Upper lobe of left lung (tissue), 6 donors: ENCODE measurements at places on chromosomes 7 and 10. TPM values are rescaled to one million over a fixed set of nuclear protein-coding genes. Genes with fewer than 3 reads are reported as not detected.

DNA sequence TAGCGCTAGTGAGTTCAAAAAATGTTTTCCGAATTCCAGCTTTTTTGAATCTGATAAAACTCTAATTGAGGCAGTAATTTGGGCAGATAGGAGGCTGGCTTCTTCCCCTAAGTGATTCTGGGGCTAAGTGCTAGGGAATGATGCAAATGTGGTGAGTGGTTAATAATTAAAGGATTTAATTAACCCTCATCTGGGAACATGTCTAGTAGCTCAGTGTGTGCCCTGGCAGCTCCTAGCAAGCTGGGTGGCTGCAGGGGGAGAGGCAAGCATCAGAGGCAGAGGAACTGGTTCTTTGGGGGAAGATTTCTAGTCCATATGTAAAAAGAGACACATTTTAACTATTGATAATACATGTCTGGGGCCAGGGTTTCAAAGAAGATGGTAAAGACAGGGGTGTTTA lies 354.5 kb downstream of the WDR11 start:
- DNase-seq: no peak

- peak; percentile 86 for DNase-seq
Observed at GRCh38 chr10:78047314-78047891, 13.7 kb downstream of the RPS24 start.

GRCh38 chr10:6083523-6084475 lies 5.0 kb upstream of the RBM17 start:
- DNase-seq: no peak

DNA sequence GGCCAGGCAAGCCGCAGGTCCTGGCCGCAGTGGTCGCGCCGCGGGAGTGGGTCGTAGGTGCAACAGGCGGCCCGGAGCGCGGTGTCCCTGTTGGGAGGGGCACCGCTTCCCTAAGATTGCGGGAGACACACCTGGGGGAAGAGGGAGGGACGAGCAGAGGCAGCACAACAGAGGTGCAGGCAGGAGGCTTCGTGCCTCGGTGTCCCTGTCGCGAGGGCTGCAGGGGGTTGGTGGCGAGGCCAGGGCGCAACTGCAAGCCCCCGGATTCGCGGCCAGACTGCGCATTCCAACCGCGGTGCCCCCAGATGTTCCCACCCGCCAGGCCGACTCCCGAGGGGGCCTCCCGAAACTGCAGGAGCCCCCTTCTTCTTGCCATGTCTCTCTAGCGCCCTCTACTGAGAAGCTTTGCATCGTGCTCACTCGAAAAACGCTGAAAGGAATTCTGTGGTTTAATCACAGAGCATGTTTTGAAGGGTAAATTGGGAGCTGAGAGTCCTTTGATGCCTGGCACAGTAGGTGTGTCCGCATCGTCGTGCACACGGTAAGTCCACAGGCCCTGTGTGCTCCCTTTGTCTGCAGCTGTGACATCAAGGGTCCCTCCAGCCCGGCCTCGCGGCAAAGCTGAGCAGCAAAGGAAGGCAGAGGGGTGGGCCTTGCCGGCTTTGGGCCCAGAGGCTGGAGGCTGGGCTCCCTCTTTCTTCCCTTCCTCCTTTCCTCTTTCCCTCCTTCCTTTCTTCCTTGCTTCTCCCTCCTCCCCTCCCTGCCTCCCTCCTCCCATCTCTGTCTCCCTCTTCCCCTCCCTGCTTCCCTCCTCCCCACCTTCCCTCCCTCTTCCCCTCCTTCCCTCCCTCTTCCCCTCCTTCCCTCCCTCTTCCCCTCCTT lies 6.2 kb upstream of the MBL2 start:
- DNase-seq: no peak

DNA sequence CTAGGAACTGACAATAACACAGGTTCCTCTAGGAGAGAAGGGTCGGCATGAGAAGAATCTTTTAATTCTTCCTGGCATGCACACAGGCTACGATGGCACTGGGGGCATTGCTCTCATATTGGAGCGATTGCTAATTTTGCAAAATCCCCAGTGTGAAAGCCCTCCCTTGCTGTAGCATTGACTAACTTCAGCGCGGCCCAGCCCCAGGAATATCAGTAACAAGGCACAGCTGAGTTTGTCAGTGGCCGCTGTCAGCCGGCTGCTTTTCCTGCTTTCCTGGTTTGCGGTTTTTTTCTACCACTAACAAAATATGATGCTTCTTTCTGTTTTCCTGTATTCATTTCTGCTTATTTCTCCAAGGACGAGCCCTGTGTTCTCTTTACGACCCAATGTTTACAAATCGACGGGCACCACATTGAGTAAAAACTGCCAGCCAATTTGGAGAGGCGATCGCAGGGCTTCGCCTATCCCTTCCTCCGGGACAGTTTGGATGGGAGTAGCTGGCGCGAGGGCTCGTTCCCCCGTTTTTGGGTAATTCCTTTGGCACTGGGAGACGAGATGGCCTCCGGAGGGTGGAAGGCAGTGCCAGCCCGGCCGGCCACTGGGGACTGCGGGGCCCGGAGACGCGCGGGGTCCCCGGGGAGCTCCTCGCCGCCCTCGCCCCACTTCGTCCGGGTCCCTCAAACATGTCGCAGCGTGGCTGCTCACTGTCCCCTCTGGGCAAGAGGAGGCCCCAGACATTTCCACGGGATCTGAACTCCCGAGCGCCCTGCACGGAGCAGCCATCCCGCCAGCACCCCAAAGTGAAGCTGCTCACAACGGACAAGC lies 967 bp downstream of the ADARB2 start:
- DNase-seq: no peak

- no peak for DNase-seq
Observed at GRCh38 chr10:78706726-78707540, 361.8 kb upstream of the ZMIZ1 start.

DNA sequence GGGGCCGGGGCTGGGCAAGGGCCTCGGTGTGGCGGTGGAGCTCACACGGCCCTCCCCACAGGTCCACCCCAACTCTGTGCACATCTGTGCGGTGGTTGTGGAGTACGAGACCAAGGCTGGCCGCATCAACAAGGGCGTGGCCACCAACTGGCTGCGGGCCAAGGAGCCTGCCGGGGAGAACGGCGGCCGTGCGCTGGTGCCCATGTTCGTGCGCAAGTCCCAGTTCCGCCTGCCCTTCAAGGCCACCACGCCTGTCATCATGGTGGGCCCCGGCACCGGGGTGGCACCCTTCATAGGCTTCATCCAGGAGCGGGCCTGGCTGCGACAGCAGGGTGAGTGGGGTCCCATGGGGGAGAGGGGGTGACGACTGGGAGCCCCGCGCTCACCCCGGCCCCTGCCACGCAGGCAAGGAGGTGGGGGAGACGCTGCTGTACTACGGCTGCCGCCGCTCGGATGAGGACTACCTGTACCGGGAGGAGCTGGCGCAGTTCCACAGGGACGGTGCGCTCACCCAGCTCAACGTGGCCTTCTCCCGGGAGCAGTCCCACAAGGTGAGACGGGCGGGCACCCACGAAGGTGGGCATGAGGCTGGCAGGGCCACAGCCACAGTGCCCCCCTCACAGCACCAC lies 8.8 kb downstream of the TMEM120A start:
- peak; percentile 86 for DNase-seq

DNA sequence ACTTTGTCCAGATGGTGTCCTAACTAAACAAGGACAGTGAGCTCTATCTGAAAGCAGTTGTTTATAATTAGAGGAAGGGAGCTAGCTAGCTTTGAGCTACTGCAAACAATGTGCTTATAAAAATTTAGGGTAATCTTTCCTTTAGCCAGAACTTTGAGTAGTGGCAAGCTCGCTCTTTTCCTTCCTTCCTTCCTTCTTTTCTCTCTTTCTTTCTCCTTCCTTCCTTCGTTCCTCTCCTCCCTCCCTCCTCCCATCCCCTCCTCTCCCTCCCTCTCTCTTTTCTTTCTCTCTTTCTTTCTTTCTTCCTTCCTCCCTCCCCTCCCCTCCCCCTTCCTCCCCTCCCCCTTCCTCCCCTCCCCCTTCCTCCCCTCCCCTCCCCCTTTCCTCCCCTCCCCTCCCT lies 520.1 kb downstream of the INHBA start:
- no peak for DNase-seq

GRCh38 chr10:4181621-4182049 lies 396.6 kb upstream of the KLF6 start:
- DNase-seq: no peak

DNA sequence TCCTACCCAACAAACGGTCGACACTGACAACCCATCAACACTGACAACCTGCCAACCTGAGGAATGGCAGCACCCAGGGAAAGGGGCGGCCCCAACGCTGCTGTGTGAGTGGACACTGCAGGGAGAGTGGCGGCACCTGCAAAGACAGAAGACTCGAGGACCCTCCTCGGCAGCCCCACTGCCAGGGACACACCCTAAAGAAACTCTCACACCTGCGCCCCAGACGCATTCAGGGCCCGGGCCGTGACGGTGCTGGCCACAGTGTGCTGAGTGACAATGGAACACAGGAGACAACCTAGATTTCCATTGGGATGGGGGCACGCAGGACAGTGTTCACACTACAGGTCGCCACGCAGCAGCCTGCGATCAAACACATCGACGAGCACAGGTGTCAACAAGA lies 3.6 kb downstream of the CAMK2B start:
- no peak for DNase-seq

- DNase-seq: no peak
Observed at GRCh38 chr10:59857921-59858320, 48.4 kb downstream of the CCDC6 start.

DNA sequence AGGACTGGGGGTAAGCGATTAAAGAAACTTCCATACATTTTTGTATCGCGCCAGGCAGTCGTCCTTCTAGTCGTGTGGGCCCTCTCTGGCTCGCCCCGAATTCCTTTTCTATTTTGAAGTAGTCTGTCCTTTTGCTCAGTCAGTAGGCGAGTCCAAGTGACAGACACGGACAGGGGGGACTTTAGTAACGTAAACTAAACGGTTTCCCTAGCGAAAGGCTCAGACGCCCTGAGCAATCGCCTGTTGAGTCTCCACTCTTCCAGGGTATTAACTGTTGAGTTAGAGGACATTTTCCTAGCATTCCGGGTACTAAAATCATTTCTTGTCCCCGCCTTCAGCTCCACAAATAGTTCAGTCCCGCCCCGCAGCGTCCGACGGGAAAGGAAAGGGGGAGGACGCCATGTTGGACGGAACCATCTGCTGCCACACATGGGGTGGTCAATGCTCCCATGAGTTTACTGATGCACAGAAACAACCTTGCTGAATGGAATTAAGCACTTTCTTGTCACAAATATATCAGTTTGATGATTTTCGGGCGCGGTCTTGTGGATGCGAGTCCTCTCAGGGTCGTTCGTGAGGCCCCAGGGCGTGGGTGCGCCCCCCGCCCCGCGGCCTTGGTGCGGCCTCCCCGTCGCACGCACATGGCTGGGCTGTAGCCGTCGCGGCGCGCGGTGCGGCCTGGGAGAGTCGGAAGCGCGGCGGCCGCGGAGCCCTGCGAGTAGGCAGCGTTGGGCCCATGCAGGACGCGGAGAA lies at the start of gene EIF3B:
Gene EIF3B, plus strand, starts transcription at position 642 of the 753 bp plus-strand sequence. Its CDS starts 95 bp downstream, at position 737.
- peak; percentile 98 for DNase-seq

GRCh38 chr7:41629711-41630111 lies 73.2 kb downstream of the INHBA start:
- no peak for DNase-seq

GRCh38 chr7:43385856-43386255 lies 197.1 kb upstream of the STK17A start:
- DNase-seq: no peak

GRCh38 chr7:99325001-99325493 lies 651 bp upstream of the ARPC1A start:
- DNase-seq: no peak

- no peak for DNase-seq
Observed at GRCh38 chr7:24057243-24057642, 226.7 kb upstream of the NPY start.

DNA sequence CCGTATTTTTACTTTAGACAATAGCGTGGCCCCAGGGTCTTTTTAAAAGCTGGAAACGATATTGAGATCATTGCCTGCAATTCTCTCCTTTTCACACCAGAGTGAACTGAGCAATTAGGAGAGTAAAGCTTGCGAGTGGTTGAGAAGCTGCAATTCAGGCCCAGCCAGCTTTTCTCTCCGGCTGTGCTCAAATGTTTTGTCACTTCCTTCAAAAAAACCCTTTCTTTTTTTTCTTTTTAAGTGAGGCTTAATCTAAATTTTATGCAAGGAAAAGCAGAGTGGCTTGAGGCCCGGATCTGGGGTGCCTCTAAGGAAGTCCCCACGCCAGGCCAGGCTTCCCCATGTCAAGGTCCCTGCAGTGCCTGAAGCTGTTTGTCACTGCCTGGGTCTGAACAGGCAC lies 433.9 kb downstream of the GLRX3 start:
- no peak for DNase-seq

DNA sequence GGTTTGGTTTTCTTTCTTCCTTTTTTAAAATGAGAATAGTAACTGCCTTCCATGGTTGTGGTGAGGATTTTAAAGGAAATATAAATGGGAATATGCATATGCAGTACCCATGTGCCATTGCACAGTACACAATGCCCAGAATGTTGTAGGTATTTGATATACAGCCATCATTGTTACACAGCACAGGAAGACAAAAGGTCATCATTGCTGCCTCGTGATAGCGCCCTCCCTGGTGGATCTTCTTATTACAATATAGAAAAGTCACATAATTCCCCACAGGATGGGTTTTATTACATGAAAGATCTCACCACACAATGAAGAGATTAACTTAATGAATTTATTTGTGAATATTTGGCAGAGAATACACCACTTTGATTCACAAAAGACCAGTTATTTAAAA lies 76.5 kb downstream of the PPP1R17 start:
- no peak for DNase-seq

DNA sequence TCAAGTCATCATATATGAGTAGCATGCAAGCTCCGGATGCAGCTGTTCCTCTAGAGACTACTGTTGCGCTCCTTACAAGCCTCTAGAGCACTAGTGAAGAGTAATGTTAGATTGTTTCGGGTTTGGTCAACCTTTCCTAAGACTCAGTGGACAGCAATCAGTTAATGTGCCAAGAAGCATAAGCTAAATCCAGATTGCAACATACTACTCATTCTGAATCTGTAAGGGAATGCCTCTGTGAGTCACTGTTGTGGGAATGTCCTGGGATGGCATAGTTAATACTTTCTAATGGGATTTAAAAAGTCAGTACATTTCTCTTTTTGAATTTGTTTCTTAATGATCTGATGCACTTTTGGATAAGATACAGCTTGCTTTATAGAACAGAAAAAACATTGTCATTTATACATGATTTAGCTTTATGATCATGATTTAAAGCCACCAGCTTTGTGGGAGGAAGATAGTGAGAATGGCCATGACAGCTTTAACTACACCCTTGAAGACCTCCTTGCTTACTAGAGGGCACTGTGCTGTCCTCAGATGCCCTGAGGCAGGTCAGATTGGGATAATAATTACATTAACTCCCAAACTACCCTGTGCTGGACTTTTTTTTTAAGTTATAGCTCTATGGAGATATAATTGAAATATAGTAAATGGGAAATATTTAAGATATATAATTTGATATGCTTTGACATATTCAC lies 138.4 kb downstream of the SDK1 start:
- DNase-seq: no peak

The TBXAS1 gene
- 67.9 TPM for total RNA-seq

The SSC4D gene
- total RNA-seq: not detected

The AFAP1L2 gene
- total RNA-seq: 2.6 TPM

The HELLS gene
- 4.0 TPM for total RNA-seq

The GPR158 gene
- not detected for total RNA-seq

The GIMAP6 gene
- 62.8 TPM for total RNA-seq

The ANXA8L1 gene
- 40.3 TPM for total RNA-seq

The C10orf67 gene
- total RNA-seq: 7.3 TPM

The PNLIP gene
- not detected for total RNA-seq

The PTPRN2 gene
- total RNA-seq: 5.1 TPM

The CPEB3 gene
- total RNA-seq: 11.0 TPM

The ADAP1 gene
- 45.3 TPM for total RNA-seq

The SEMA3C gene
- total RNA-seq: 53.5 TPM

The SORCS3 gene
- not detected for total RNA-seq

The PTF1A gene
- not detected for total RNA-seq

The BICC1 gene
- total RNA-seq: 10.5 TPM

The SGCE gene
- 42.8 TPM for total RNA-seq

The PDE1C gene
- 23.9 TPM for total RNA-seq
